ENCODE measurements at places on chromosomes 2 and 18.

DNA sequence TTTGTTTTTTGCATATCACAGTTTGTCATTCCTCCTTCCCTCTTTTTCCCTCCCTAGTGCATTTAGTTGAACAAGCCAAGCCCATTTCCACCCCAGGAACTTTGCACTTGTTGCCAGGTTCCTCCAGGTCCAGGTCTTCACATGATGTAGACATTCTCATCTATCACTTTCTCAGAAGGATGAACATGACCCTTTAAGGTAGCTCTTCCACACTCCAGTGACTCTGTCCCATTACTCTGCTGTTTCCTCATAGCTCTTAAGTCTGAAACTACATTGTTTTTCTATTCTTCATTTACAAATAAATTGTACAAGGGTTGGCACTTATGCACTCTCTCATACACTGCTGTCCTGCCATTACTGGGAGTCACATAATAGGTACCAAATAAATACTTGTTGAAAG, 6.1 kb downstream of the KYNU start:
- no peak for DNase-seq

- no peak for DNase-seq
Observed at GRCh38 chr2:98507891-98508708, 63.4 kb downstream of the INPP4A start.

- no peak for DNase-seq
Observed at GRCh38 chr2:112165296-112165695, 27.1 kb downstream of the FBLN7 start.

DNA sequence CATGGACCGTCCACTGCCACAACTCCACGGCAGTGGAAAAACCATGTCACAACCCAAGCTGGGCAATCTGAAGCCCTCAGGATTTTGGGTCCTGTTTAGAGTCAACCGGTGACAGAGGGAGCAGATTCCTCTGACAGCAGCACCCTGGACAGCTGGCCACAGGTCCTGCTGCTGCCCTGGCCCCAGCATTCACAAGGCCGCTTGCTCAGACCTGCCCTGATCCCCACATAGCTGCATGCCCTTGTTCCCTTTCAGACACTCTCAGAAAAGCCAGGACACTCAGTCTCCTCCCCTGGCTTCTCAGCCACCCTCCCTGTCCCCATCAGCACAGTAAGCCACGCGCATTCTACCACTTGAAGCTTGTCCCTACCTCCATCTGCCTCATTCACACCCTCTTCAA, 1.6 kb downstream of the COPS9 start:
- no peak for DNase-seq
